ENCODE measurements at places on chromosomes 13 and 19.
A peak's percentile ranks its signal among the peaks of the same experiment; 100 is the strongest.

GRCh38 chr13:25281935-25282332, 5.4 kb downstream of the MTMR6 start:
- DNase-seq, result no peak

DNA sequence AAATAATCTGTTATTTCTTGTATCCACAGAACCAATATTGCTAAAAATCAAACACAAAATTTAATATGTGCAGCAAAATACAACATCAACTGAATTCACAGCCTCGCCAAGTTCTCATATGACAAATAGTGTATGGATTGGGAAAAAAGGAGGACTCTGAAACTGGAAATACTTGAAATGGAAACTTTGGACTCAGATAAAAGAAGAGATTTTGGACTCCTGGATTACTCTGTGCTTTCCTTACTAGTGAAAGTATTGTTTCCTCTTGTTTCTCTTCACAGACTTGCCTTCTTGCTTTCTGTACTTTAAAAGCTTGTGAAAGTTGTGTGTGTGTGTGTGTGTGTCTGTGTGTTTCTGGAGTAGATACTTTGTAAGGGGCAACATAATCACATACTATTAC, 1596.3 kb downstream of the PCDH9 start:
- DNase-seq, result no peak

DNA sequence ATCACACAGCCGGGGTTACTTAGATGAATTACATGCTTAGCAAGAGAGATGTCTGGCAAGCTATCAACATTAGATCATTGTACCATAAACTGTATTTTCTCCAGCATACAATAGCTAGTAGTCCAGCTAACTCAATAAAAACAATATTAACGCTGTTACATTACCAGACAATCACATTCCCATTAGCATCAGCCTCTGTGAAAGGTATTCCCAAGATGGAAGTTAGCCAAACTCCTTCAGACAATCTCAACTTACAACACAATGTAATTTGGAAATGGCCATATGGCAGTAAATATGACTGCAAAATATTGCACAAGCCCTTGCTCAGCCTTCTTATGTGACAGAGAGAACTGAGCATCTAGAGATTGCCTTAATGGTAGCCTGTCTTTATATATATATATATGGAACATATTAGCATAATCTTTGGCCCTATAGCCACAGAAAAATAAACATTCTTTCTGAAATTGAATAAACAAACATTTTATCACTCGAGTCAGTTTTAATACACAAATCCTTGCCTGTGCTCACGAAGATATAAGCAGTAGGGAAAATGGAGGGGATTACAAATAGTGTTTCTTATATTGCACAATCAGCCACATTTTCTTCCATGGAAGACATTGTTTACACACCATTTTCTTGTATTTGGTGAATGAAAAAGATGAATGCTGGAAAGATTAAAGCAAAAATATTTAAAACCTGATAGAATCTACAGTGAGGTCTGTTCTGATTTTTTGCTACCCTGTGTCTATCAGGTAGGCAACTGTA, 1060.5 kb downstream of the DIAPH3 start:
- DNase-seq, result peak; percentile 74

- DNase-seq, result peak; percentile 30
These were observed 150.1 kb downstream of the SHISA2 start for GRCh38 chr13:25901460-25902376.

DNA sequence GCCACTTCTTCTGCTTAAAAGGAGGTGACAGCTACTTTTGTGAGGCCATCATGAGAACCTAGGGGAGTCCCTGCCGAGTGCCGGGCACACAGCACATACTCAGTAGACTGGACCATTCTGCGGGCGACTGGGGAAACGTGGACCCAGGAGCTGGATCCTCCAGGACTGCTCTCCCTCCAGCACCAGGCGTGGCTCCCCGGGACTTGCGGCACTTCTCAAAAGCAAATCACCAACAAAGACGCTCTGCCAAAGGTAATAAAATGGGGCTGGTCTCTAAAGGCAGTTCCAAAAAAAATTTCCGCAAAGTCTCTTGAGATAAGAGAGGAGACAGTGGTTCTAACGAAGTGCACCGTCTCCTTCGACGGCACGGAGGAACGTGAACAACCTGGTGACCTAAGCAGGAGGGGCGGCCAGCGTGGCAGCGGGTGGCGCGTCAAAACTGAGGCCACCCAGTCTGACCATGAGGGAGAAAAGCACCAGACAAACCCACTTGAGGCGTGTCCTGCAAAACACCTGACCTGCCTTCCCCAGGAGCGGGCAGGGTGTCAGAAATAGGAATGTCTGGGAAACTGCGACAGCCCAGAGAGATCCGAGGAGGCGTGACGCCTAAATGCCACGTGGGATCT, 1.4 kb upstream of the TMPRSS9 start:
- no peak for DNase-seq

DNA sequence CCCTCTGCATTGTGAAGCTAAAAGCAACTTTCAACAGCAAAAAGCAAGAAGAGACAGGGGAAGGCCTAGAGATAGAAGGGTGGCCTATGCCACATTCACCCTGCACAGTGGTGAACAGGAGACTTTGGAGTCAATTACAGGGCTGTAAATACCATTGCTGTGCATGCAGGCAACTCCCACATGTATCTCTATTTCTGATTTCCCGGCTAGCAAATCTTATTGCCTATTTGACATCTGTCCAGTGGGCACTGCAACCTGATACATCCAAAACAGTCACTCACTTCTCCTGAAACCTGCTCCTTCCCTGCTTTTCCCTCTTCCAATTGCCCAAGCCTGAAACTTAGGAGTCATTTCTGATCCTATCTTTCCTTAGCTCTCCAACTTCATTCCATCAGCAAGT, 13.4 kb downstream of the RUBCNL start:
- no peak for DNase-seq

GRCh38 chr19:5001615-5002014, 32.7 kb downstream of the KDM4B start:
- peak; percentile 65 for DNase-seq

- peak; percentile 80 for DNase-seq
These were observed 821 bp downstream of the TDRD3 start for GRCh38 chr13:60397704-60398378.

DNA sequence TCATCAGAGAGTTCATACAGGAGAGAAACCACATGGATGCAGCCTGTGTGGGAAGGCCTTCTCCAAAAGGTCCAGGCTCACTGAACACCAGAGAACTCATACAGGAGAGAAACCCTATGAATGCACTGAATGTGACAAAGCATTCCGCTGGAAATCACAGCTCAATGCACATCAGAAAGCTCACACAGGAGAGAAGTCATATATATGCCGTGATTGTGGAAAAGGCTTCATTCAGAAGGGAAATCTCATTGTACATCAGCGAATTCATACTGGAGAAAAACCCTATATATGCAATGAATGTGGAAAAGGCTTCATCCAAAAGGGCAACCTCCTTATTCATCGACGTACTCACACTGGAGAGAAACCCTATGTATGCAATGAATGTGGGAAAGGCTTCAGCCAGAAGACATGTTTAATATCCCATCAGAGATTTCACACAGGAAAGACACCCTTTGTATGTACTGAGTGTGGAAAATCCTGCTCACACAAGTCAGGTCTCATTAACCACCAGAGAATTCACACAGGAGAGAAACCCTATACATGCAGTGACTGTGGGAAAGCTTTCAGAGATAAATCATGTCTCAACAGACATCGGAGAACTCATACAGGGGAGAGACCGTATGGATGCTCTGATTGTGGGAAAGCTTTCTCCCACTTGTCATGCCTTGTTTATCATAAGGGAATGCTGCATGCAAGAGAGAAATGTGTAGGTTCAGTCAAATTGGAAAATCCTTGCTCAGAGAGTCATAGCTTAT, 17.7 kb downstream of the ZNF613 start:
- no peak for DNase-seq

GRCh38 chr13:20149762-20150161, 11.1 kb downstream of the GJA3 start:
- no peak for DNase-seq

- DNase-seq, result no peak
These were observed 2.9 kb downstream of the ANKRD27 start for GRCh38 chr19:32671883-32672593.

- DNase-seq, result peak; percentile 71
These were observed 45.8 kb downstream of the TGDS start for GRCh38 chr13:94550062-94550738.

GRCh38 chr13:106507560-106508274, 27.7 kb downstream of the EFNB2 start:
- DNase-seq, result peak; percentile 78

- no peak for DNase-seq
These were observed 3.5 kb downstream of the DHRS12 start for GRCh38 chr13:51800486-51800885.

GRCh38 chr19:28726533-28727479, 486.1 kb downstream of the UQCRFS1 start:
- DNase-seq, result no peak

GRCh38 chr13:73040968-73041596, 17.7 kb upstream of the KLF5 start:
- DNase-seq, result no peak

DNA sequence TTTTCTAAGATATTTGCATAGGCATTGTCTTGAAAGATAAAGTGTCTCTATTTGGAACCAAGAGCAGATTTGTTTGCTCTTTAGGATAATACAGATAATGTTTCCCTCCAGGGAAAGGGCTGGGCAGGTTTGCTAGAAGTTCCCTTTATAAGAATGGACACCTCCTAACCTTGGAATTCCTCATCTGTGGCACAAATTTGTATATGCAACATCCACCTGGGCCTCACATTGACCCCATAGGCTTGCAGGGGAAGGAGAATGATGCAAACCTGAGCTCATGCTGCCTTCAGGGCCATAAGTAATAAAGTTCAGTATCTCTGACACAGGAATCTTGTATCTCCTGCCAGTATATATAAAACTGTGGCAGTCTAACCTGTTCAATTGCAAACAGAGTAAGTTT, 508.4 kb upstream of the MIR17HG start:
- no peak for DNase-seq

- DNase-seq, result peak; percentile 68
These were observed 101.4 kb downstream of the RNF17 start for GRCh38 chr13:24865163-24865953.

DNA sequence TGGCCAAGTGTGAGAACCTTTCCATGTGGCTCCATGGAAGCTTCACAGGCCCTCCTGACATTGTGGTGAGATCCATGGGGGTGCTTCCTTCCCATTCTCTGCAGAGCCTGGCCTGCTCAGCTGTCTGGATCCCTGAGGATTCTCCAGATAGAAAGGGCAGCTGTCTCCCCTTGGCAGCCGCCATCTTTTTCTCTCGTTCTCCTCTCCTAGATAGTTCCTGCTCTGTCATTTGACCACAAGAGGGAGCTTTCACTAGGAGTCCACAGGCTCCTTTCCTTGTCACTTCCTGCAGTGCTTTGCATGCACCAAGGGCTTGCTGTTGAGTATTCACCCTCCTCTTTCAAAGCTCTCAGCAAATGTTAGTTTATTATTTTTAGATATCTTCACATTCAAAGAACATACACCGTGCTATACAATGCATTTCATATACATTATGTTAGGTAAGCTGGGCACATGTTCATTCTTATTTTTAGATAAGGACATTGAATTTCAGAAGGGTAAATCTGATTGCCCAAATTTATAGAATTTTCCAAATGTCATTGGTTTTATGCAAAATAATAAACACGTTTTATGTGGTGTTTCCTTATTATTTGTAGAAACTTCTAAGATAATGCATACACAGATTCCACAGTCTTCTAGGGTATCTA, 133.2 kb downstream of the FRY start:
- peak; percentile 62 for DNase-seq

DNA sequence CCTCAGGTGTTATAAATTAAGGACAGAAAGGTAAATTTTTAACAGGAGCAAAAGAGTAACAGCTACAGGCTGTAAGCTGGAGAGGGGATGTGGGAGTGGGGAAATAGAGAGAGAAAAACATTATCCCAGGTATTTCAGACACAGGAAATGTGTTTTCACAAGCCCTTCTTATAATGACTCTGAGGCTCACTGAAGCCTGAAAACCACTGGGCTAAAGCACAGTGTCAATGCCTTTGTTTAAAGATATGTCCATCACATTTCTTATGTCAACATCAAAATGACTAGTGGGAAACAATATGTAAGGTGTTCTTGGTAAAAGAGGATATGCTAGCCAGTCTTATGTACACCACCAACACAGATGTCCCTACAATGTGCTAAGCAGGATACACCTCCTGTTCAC, 365.9 kb downstream of the FGF14 start:
- no peak for DNase-seq

DNA sequence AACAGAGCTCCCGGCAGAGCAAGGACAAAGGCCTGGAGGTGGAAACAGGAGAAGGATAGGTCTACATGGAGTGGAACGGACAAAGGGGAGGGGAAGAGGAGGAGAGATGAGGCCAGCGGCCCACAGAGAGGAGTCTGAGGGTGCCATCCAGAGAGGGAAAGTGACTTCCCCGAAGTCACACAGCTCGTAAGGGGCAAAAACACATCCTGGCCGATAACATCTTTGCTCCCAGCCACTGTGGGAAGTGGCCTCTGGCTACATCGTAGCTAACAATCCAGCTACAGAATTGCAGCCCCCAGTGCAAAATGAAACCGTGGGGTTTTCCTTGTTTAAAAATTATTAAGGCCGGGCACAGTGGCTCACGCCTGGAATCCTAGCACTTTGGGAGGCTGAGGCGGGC, 11.5 kb downstream of the PTPRS start:
- DNase-seq, result no peak

DNA sequence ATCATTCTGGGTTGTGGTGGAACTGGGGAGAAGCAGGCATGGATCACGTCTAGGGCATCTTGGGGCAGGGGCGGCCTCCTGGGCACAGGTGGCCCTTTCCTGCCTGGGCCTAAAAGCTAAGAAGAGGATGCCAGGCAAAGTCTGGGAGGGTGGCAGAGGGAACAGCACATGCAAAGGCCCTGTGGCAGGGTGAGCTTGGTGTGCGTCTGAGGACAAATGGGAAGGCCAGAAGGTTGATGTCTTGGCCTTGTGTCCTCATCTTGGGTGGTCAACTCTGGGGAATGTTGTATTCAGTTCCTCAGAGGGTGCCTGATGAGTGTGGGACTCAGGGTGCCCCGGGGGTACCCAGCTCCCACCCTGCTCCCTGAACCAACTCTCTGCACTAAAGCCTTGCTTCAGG, 5.4 kb upstream of the PLK5 start:
- no peak for DNase-seq

- DNase-seq, result no peak
These were observed 156.1 kb downstream of the RGCC start for GRCh38 chr13:41613471-41613870.

DNA sequence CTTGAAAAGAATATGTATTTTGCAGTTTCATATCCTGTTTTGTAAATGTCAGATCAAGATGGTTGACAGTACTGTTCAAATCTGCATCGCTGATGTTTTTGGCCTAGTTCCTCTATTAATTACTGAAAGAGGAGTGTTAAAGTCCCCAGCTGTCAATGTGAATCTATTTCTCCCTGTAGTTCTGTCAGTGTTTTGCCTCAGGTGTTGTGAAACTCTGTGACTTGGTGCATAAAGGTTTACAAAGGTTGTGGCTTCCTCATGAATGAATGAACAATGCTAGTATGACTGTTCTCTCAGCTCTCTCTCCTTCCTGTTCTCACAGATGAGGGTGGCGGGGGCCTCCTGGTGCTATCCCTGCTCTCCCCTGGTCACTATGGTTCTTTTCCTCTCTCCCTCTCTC, 142.4 kb downstream of the MYCBP2 start:
- DNase-seq, result no peak

GRCh38 chr13:110698689-110699088, 7.2 kb downstream of the CARS2 start:
- no peak for DNase-seq

GRCh38 chr19:10998666-10999065, 37.8 kb downstream of the SMARCA4 start:
- no peak for DNase-seq

- peak; percentile 41 for DNase-seq
These were observed 15.9 kb downstream of the ZNF573 start for GRCh38 chr19:37763488-37763887.

Measured in adipocyte (in vitro differentiated cells).